ENCODE measurements at places on chromosomes 6 and 20.

GRCh38 chr6:100906325-100906724 lies 25.2 kb upstream of the ASCC3 start:
- DNase-seq, result no peak

DNA sequence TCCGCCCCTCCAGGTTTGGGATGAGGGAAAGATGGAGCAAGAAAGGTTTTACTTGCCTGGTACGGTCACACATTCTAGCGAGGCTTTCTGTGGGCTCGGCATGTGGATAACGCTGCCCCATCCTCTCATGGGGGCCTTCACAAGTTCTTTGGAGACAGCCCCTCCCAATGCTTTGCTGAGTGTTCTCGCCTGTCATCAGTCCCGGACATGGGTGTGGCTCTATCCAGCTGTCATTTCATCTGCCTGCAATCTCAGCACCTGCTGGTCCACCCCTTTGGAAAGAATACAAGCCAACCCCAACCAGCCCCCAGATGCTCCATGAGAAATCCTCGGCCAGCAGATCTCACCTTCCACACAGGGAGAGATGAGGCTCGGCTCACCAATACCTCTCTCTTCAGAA lies 30.3 kb upstream of the MDGA1 start:
- no peak for DNase-seq

- DNase-seq, result no peak
Measured at GRCh38 chr20:58595167-58595566, 55.9 kb upstream of the STX16 start.

GRCh38 chr6:24957199-24957598 lies 21.4 kb upstream of the RIPOR2 start:
- DNase-seq, result no peak

DNA sequence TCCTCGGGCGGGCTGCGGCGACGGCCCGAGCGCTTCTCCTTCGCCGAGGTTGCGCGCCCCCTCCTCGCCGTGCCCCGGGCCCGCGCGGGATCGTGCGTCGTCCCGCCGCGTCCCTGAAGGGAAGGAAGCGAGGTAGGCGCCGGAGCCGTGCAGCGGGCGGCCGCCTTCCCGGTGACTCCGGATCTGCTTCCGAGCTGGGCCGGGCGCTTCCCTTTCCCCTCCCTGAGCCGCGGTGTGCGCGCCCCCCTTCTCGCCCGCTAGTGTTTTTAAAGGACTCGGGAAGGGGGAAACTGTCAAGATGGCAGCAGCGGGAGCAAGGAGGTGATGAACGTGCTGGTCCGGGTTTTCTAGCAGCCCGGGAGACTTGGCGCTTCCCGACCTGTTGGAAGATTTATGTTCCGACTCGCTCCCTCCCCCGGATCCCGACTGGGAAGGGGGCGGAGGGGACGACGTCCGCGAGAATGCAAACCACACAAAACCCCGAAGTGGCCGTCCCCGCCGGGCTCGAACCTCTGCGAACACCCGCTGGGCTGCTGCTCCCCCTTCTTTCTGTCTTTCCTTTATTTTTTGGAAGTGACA lies 744 bp upstream of the FOXO3 start:
- no peak for DNase-seq

DNA sequence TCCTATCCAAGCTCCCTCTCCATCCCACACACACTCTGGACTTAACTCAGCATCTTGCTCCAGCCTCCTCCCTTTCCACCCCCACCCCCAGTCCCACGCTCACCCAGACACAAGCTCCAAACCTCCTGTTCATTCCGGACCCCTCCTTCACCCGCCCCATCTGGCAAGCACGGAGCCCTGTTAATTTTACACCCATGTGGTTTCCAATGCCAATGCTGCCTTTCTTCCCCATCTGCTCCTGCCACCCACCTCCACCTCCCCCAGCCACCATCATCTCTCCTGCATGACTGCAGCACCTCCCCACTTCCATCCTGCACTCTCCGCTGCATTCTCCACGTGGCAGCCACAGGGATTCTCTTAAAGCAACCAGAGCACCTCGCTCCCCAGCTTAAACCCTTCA lies 9.9 kb upstream of the CDK5RAP1 start:
- no peak for DNase-seq

GRCh38 chr20:35902545-35902941 lies 51.8 kb downstream of the SCAND1 start:
- no peak for DNase-seq

DNA sequence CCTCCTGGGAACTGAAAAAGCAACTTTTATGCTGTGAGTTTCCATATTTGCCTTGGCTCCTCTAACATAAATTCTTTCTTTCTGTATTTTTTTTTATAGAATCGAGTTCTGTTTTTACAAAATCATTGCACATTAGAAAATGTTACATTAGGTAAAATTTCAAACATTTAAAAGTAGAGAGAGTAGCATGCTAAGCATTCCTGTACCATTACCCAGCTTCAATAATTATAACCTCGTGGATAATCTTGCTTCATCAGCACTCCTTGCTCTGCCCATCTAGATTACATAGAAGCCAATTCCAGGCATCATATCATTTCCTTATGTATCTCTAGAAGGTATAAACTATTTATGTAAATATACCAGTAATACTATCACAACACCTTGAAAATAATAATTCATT lies 15.4 kb upstream of the FBXO30 start:
- DNase-seq, result no peak

DNA sequence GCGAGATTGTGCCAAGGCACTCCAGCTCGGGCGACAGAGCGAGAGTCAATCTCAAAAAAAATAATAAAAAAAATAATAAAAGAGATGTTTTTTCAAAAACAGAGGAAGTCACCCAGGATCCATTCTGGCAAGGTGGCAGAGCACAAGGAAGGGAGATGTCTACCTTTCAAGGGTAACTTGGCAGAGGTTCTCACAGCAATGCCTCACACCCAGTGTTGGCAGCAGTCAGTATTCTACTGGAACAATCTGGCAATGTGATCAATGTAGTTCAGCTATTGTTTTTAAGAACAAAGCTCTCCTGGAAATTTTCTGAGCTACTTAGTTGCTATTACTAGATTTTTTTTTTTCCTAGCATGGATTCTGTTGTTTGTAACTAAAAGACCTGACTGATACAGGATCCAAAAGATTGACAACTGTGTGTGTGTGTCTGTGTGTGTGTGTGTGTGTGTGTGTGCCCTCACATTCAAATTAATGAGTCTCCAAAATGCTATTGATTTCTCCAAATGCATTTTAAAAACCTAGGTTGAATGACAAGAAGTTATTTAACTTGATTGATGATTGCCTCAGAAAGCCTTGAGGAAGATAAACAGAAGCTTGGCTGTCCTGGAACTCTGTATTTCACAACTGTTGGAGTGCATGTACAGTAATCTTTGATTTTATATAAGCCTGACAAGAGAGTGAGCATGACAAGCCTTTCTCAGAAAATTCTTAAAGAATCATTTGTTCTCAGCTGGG lies 114.1 kb upstream of the RREB1 start:
- no peak for DNase-seq

DNA sequence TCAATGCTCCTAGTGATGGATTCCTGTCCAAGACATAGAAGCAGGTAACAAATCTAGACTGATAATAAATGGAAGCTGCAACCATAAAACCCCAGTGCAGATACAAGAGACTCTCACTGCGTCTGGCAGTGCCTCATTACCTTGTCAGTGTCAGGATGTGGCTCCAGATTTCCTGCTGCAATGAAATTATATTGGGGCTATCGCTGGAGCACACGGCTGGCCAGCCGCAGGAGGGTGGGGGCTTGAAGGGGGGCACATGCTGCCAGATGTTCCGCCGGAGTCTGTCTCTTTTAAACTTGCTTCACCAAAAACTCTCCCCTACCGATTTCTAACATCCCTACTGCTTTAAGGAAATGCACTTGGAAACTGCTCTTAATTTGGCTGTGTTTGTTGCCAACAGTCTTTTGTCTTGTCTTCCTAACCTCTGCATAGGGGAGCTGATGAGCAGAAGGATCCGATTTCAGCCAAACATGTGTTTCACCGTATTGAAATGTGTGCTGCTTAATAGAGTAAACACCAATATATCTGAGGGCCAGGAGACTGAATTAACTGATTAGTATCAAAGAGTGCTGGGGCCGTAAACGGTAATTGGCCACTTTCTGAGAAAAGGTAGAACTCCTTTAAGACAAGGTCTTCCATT lies 102.2 kb upstream of the EXOC2 start:
- no peak for DNase-seq

- no peak for DNase-seq
Measured at GRCh38 chr20:43458422-43458924, 777 bp downstream of the SRSF6 start.

DNA sequence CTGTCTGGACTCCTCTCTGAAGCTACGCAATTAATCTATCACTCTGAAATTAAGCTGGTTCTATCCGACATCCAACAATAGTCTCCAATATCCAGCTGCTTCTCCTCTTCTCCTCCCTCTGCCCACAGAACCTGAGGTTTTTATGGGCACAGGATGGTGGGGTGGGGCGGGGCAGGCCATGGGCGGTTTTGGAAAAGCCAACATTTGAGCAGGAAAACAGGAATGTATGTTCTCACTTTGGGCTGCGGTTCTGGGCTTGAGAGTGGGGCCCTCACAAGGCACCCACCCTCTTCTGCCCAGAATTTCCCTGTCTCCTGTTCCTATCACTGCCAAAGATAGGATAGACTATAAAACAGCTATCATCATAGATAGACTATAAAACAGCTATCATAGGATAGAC lies 1144.2 kb downstream of the EPHA7 start:
- no peak for DNase-seq

DNA sequence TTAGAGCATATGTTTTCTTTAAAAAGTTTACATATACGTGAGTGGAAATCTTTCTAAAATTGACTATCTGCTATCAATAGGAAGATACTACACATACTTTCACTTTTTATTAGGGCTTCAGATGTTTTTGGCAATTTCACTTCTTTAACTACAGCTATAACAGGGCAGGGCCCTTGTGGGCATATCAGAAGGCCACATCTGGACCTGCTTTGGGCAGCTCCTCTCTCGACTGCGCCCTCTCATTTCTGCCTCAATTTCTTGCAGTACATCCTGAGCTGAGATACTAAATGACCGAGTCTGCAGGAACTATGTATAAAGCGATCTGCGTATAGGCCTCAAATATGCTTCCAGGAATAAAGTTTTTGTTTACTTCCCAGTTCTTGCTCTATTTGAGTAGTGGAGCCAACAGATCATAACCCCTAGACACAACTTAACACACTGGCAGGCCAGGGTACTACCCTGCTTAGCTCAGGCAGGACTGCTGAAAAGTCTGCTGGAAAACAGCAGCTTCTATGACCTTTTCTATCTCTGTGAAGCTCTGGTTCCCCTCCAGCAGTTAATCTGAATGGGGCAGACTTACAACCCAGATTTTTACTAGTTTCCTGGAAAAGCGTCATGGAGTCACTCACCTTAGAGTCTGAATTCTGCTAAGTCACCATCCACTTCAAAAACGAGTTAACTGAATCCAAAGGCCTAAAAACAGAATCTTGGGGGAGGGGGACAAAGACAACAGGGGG lies 12.7 kb downstream of the GCLC start:
- DNase-seq, result no peak

GRCh38 chr20:51495921-51496545 lies 46.5 kb downstream of the NFATC2 start:
- DNase-seq, result no peak

DNA sequence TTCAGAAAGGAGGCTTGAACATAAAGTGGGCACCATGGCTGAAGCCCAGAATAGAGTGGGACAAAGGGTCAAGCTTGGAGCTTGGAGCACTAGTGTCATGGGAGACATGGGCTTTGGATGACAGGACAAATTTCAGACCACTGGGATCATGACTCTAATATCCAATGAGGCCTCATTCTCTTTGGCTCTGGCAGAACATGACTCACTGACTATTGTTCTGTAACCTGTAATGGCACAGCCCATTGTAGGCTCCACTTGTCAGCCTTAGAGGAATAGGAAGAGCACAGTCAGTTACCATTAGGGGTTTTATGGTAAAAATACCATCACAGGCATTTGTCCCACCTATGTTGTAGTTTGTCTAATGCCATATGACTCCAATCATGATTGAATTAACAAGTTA lies 34.0 kb upstream of the MMS22L start:
- no peak for DNase-seq

GRCh38 chr6:144581812-144582537 lies 296.8 kb downstream of the UTRN start:
- DNase-seq, result no peak

DNA sequence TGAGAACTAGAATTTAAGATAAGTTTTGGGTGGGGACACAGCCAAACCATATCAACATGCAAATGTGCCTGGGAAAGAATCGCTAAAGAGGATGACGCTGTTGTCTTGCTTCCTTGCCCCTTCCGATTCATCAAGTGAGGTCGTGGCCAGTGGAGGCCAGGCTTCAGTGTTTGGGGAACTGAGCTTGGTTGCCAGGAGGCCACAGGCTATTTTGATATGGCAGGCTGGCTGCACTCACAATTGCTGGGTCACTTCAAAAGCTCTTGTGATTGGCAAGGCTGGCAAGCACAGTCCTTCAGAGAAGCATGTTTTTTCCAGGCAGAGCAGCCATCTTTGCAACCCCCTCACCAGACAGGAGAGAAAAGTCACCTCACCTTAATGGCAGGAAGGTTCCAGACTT lies 45.8 kb downstream of the SAMD5 start:
- DNase-seq, result no peak

- no peak for DNase-seq
Measured at GRCh38 chr6:9520417-9521151, 894.3 kb downstream of the TFAP2A start.

GRCh38 chr6:106185615-106186014 lies 99.5 kb downstream of the PRDM1 start:
- DNase-seq, result no peak

DNA sequence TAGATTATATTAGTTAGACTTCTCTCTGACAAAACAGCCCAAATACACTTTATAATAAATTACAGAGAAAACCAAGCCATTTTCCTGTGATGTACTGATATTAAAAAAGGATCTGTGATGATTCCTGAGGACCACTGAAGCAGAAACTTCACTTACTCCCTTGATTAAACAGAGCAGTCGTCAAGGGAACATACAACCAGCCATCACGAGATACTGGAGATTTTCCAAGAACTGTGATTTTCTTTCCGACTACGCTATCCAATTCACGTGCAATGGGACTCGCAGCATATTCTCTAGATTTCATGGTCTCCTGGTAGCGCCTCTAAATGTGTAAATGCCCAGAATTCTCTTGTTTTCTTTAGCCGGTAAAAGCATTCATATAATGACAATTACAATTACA lies 377.4 kb downstream of the PHF3 start:
- DNase-seq, result peak; percentile 9

- DNase-seq, result no peak
Measured at GRCh38 chr6:128659276-128659675, 138.9 kb upstream of the PTPRK start.

DNA sequence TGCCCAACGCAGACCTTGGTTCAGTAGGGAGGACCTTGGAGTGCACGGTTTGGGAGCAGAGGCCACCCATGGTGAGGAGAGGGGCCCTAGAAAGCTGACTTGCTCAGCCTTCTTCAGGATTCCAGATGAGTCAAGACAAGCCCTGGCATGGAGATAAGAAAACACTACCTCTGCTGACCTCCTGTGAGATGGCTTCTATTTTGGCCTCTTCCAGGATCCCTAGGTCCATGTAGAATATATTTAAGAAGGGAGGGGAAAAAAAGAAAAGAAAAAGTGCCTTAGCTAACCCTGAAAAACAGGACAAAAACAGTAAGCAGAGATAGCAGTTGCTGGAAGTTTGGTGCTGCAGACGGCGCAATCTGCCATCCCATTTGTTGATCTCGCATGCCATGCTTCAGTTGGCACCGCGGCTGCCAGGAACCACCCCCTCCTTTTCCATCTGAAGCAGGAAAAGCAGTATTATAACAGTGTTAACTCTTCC lies 100.0 kb downstream of the ARMC2 start:
- DNase-seq, result no peak

All from left renal cortex interstitium (tissue), 4 donors.